Thoracic aorta (tissue), 2 donors: ENCODE measurements at places on chromosomes 11 and 22.

- peaks cover 4% of the 10 kb centered on the region for H3K4me1 ChIP-seq
- no peak overlapping the region for H3K4me3 ChIP-seq
- H3K27me3 ChIP-seq: no peaks in the 10 kb centered on the region
- H3K36me3 ChIP-seq: peaks cover 17% of the 10 kb centered on the region
- no peak for DNase-seq
Measured at GRCh38 chr22:41401781-41402648, 20.3 kb downstream of the TEF start.

DNA sequence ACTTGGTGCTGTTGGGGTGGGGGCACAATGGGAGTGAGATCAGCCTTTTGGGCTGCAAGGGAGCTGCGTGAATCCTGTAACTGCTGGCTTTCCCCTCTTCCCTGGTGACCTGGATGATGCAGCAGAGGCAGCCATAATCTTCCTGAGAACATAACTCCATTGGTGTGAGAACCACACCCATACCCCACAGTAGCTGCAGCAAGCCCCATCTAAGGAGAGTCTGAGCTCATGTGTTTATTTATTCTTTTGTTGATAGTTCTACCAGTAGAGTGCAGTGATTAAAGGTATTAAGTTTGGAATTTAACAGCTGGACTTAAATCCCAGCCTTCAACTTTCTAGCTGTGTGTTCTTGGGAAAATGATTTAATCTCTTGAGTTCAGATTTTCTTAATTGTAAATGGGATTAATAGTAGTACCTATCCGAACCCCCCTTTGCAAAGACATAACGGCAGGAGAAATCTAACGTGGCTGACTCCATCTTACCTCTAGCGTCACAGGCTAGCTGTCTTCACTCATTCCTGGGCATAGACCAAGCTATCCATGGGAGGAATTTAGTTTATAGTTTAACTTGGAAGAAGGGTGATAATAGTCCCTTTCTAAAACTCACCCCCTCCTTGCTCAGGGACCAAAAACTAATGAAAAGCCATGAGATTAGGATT is 385.0 kb upstream of the DDI1 start:
- no peak for DNase-seq
- no peak overlapping the region for H3K27ac ChIP-seq
- no peaks in the 10 kb centered on the region for H3K27me3 ChIP-seq
- H3K36me3 ChIP-seq: no peaks in the 10 kb centered on the region
- H3K4me3 ChIP-seq: no peak overlapping the region

GRCh38 chr11:60633645-60634044 is 65.8 kb upstream of the MS4A8 start:
- no peak overlapping the region for H3K27ac ChIP-seq
- no peak for DNase-seq
- H3K4me1 ChIP-seq: no peaks in the 10 kb centered on the region
- H3K36me3 ChIP-seq: no peaks in the 10 kb centered on the region

- no peak for DNase-seq
- H3K36me3 ChIP-seq: no peaks in the 10 kb centered on the region
- no peaks in the 10 kb centered on the region for H3K27me3 ChIP-seq
- H3K4me3 ChIP-seq: no peak overlapping the region
Measured at GRCh38 chr11:94773842-94774241, 5.7 kb downstream of the AMOTL1 start.

- no peaks in the 10 kb centered on the region for H3K27me3 ChIP-seq
- H3K36me3 ChIP-seq: no peaks in the 10 kb centered on the region
- DNase-seq: no peak
- peaks cover 6% of the 10 kb centered on the region for H3K4me1 ChIP-seq
Measured at GRCh38 chr11:19370100-19370861, 129.5 kb upstream of the E2F8 start.
